ENCODE measurements at places on chromosomes 4 and X.

DNA sequence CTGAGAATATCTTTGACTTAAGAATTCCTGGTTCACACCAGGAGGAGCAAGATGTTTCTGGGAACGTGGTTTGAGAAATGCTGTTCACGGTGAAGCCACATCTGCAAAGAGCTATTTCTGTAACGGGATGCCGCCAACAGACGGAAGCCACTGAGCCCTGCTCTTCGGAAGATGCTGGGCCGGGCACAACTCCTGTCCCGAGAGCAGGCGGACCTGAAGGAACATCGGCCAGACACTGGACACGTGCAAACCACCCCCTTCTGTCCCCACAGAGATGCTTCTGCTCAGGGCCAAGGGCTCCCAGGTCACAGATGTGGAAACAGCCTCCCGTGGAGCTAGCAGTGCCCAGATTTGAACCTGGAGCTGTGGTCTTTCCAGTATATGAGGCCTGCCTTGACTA lies 24.3 kb downstream of the HMX1 start:
- no peak for DNase-seq

DNA sequence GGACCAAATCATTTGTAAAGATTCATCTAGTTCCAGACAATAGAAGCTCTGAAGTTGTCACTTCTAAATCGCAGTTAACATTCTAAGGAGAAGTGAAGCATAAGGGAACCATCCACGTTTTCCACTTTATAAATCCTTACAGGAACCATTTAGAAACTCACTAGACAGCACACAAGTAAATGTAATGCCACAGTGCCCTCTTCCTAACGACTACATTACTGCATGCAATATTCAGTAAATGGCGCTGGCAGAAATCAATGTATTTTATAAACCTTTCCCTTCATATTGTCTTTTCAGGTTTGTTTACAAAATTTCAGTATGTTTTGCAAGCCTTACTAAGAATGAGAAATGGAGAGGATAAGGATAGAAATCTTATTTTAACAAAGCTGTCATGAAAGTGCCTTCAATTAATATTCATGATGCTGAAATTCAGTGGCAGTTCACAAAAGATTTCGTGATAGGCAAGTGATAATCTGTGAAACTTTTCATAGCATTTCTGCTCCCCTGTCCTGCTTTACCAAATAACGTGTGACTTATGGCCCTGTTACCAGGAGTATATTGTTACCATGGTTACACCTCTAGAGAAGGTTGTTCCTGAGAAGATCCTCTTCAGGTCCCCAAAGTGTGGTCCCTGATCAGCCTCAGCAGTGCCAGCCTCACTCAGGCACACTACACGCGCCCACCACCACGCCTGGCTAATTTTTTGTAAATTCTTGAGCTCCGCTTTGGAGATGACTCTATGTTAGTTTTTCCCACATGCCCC lies 54.2 kb downstream of the TMA16 start:
- peak; percentile 65 for DNase-seq

- DNase-seq, result no peak
Observed at GRCh38 chr4:108144451-108144850, 24.3 kb downstream of the LEF1 start.

DNA sequence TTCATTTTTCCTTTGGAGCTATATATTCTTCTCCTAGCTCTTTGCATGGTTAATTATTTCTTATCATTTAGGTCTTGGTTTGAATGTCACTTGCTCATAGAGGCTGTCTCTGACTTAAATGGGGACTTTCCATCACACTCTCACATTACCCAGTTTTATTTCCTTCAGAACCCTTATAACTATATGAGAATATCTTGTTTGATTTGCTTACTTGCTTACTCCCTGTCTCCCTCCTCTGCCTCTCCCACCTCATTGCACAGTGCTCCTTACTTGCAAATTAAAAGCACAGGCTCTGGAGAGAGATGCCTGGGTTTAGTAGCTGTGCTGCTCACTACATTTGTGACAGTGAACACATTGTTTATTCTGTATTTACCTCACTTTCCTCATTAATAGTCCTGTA lies 174.6 kb downstream of the SOWAHB start:
- DNase-seq, result no peak

GRCh38 chrX:143165778-143166177 lies 140.1 kb downstream of the SPANXN4 start:
- no peak for DNase-seq

- no peak for DNase-seq
Observed at GRCh38 chrX:44035571-44035970, 62.4 kb upstream of the NDP start.

GRCh38 chr4:153039542-153040185 lies 103.5 kb downstream of the FHDC1 start:
- DNase-seq, result no peak

DNA sequence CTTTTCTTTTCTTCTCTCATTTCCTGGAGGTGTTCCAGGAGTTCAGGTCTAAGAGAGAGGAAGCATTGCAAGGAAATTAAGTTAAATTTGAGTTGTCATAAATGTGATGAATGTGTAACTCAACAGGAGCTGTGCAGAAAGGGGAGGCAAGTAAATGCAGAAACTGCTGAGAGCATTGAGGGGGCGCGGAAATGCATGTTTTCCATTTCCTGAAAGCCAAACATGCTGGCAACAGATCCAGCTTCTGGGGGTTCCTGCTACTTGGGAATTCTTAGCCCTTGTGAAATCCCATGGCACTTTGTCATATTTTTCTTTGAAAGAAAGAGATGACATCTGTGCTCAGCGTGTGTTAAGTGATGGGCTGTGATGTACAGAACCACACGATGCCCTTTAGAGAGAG lies 33.8 kb upstream of the NAP1L5 start:
- DNase-seq, result peak; percentile 13

DNA sequence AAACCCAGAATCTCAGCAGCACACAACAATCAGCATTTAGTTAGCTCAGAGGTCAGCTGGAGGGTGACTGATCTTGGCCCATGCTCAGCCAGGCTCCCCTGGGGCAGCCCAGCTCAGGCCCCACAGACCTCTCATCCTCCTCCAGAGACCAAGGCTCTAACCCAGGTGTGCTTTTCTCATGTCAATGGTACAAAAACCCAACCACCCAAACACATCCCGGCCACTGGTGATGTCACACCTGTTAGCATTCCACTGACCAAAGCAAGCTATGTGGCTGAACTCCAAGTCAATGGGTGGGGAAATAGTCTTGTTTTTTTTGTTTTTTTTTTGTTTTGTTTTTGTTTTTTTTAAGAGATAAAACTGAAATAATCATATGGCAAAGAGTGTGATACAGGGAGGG lies 77.5 kb downstream of the CYTL1 start:
- DNase-seq, result no peak

DNA sequence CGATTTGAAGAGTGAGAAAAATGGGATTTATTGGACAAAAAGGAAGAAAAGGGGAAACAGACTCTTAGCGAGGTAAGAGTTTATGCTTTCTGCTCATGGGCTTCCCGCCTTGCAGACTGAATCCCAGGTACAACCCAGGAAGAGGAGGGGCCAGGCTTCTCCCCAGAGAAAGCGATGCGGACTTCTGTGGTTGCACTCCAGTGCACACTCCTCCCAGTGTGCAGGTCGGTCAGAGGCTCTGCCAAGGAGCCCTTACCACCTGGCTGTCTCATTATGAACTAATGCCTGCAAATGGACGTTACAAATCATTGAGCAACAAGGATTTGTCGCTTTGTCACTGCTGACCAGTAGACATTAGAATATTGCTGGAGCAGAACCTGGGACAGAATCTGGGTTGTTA lies 39.9 kb upstream of the GLRA2 start:
- no peak for DNase-seq

GRCh38 chr4:40283413-40283812 lies 51.7 kb upstream of the CHRNA9 start:
- no peak for DNase-seq

DNA sequence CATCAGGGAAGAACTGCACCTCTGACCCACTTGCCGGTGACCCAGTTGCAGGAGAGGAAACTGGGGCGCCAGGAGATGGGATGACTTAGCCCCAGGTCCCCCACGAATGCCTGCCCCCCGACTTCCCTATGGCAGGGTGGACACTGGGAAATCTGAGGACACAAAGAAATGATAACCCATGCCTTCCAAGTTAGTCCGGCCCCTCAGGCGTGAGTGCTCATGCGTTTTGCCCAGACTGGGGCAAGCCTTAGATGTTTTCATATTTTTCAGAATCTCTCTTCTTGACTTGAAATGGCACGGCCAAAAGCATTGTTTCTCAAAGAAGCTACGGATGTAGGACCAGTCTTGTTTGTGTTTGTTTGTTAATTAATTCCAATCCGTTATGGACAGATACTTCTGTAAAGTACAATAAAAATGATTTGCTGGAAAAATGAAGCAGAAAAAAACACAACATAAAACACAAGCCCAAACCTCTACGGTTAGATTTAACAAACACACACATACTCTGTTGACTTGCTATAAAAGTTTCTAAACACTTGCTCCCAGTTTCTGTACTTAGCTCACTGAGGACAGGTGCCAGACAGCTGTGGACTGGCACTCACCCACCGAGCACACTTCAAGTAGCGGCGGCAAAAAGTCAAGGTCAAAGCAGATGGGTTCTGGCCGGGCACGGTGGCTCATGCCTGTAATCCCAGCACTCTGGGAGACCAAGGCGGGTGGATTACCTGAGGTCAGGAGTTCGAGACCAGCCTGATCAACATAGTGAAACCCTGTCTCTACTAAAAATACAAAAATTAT lies 341.5 kb downstream of the BCOR start:
- DNase-seq, result no peak

DNA sequence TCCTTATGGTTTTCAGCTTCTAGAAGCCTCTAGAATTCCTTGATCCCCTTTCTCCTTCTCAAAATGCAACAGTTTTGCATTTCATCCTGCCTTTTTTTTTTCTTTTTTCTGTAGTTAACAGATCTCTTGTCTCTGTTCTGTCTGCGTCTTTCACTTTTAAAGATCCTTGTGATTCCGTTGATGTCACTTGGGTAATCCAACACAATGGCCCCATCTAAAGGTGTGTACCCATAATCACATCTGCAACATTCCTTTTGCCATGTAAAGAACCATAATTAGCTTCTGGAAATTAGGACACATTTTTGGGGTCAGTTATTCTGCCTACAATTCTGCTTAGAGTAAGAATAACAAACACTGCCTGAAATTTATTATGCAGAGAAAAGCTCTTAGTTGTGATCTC lies 1180.9 kb upstream of the ADGRL3 start:
- no peak for DNase-seq

DNA sequence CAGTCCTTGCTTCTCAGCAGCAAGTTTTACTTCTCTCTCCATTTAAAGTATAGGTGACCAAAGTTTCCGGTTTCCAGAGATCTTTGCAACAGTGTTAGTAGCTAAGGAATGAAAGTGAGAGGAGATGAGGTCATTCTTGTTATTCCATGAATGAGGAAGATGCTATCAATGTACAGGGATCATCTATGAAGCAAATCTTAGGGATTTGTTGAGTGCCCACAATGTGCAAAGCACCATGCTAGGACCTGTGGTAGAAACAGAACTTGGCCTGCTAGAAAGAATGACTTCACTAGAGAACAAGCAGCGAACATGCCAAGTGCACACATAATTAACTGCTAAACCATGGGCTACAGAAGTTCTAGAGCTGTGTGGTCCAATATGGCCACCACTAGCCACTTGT lies 112.5 kb downstream of the MID1 start:
- DNase-seq, result no peak

DNA sequence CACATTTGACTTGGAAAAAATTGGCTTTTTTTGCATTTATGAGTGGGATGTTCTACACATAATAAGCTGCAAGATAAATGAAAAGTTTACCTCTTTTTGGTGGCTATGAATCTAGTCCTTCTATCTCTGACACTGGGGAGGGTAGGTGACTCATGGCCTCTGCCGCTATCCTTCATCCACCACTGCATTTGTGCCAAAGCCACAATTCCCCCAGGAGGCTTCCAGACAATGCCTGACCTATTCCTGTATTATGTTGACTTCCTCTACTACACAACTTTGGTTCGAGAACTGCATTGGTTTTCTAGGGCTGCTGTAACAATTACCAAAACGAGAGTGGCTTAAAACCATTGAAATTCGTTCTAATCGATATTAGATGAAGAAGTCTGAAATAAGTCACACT lies 245.6 kb downstream of the TRAM1L1 start:
- DNase-seq, result no peak

- peak; percentile 10 for DNase-seq
Observed at GRCh38 chr4:23333556-23333945, 556.3 kb downstream of the PPARGC1A start.

DNA sequence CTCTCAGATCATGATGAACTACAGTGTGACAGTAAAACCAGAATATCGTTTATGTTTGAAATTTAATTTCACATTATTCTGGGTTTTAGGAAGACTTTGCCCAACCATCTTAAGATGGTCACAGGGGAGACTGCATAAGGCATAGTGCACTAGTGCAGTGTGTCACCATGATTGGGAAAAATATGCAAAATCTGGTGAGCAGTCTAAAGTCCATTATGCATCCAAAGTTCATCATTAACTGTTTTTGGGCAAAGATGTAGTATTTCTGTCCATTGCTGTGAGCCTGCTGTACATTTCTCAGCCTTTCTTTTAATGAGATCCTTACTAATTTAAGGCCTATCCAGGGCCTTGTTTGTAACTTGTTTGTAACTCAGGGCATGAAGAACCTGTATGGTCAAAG lies 11.3 kb upstream of the MFAP3L start:
- no peak for DNase-seq

DNA sequence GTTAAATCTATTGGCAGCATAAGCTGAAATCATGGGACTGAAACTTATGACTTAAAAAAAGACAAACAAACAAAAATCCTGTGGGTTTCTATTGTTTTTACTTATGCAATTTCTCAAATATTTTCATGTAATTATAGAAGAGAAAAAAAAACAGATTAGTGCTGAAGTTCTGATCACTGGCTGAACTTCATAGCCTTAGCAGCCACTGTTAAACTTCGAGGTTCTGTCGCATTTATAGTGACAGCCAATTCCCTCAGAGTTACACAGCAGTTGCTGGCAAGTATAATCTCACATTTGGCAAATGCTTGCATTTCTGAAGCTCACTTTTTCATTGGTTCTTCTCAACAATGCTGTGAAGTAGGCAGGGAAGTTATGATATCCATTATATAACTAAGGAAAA lies 748.9 kb upstream of the MAGEB2 start:
- DNase-seq, result no peak

DNA sequence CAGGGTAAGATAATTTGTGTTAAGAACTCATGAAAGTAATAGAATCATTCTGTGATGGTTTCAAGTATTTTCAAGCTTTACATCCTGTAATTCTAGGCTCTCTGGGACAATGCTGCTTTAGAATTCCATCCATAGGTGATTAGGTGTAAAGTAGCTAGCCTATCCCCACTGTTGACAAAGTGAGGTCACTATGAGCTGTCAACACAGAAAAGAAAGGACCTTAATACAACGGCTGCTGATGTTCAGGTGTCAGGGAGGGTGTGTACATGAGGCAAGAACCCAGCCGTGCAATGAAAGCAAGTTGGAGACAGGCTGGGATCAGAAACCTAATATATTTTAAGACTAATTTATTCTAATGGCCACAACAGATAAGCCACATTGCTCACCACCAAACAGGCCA lies 36.8 kb upstream of the SH3RF1 start:
- DNase-seq, result no peak

DNA sequence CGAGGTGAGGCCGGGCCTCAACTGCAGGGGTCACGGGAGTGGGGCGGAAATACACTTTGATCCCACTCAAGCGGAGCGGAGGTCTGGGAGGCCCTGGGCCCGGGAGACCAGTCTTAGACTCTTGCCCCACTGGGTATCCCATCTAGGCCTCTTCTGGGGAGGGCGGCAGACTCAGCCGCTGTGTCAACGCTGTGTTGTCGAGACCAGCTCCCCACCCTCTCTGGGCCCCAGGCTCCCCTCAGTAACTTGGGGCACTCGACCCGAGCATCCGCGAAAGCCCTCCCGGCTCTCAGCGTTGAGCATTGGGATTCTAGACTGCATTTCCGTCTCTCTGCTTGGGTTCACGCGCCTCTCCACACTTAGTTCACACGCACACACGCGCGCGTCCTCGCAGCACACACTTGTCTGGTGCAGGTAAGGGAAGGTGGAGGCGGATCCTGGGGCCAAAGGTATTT lies 1.7 kb downstream of the NKX3-2 start:
- DNase-seq, result no peak
